ENCODE measurements at places on chromosomes 7 and 10.

DNA sequence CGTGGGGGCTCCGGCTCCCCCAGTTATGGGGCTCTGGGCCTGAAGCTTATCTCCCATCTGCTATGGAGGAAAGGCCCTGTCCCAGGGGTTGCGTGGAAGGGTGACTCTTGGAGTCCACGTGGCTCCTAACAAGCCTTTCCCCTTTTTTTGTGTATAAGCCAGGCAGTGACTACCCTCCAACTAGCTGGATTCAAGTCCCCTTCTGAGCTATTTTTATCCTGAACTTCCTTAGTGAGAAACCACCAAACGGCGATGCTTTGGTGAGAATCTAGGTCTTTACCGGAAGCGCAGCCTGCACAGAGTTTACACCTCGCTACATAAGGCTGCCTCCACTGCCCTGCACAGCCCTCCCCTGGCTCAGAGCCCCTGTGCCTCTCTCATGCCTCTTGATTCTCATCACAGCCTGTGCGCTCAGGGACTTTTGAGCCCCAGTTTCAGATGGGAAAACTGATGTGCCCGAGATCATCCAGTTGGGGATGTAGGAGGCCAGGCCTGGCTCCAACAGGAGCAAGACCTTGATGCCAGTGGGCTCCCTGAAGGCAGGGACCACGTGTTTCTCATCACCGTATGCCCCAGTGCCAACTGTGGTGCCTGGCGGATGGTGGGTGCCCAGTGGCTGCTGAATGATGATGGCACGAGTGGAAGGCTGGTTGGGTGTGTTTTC, 102.3 kb upstream of the PPIF start:
- DNase-seq, result no peak

DNA sequence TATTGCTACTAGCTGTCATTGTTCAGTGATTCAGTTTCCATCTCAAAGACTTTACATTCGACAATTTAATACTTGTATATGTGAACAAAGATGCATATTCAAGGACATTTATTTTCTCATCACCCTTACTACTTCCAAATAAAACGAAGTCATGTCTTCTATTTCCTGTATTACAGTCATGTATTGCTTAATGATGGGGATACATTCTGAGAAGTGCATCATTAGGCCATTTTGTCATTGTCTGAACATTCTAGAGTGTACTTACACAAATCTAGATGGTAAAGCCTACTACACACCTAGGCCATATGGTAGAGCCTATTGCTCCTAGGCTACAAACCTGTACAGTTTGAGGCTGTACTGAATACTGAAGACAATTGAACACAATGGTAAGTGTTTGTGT, 6.5 kb downstream of the C10orf95 start:
- no peak for DNase-seq

DNA sequence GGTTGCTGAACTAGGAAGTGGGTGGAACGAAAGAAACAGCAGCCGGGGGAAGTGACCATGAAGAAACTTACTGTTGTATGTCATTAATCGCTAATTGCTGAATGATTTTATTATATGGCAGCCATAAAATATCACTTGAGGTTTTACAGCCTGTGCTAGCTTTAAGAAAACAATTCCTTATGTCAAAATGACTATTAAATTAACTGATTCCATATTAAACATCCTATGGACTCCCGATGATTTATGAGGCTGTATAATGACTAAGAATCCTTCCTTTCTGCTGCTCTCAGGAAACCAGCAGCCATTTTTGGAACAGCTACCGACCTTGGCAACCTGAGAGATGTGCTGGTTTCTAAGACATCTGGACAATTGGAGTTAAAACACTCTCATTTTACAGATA, 421.9 kb downstream of the SORCS3 start:
- no peak for DNase-seq

DNA sequence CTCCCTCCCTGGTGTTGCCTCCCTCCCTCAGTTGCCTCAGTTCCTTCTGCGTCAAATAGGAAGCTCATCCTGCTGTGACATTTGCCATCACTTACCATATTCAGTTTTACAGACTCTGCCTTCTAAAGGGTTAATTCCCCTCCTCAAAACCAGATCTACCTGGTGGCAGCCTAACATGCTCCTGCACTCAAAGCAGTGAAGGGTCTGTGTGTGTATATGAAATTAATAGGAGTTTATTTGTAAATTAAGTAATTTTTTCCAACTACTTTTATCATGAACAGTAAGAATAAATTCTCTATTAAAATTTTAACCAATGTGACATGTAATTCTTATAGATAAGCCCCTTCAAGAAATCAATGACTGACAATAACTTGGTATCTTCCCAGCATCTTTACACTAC, 158.6 kb upstream of the INSYN2A start:
- DNase-seq, result no peak

- DNase-seq, result no peak
Measured at GRCh38 chr7:79272066-79272669, 181.3 kb downstream of the MAGI2 start.

DNA sequence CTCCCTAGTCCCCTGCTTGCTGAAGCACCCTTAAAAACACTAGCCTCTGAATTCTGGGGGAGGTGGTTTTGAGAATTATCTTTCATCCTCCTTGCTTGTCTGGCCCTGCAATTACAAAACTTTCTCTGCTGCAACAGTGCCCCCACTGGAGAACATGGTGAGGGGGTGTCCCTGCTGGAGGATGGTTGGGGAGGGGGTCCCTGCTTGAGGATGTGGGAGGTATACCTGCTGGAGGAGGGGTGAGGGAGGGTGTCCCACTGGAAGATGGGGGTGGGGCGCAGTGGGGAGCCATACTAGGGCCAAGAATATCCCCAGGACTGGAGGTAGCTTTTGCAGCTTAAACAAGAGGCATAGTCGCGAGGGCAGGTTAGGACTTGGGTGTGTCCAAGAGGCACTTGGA, 3.2 kb upstream of the POLM start:
- no peak for DNase-seq

- no peak for DNase-seq
Measured at GRCh38 chr7:94513565-94513860, 3.9 kb downstream of the CASD1 start.

DNA sequence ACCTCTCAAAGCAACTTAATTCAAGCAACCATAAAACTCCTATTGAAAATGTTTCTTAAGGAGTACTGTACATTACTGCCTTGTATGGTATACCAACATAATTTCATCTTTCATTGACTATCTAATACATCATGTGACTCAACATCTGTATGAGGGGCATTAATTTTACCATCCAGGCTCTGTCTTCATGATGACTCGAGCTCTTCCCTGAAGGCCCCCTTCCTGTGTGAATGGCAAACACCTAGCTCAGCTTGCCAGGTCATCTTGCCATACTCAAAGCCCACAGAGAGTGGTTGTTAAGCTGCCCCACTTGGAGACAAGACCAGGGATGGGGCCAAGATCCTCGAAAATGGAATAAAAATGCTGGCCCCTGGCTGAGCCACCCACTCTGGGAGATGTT, 82.4 kb downstream of the SGMS1 start:
- DNase-seq, result no peak

DNA sequence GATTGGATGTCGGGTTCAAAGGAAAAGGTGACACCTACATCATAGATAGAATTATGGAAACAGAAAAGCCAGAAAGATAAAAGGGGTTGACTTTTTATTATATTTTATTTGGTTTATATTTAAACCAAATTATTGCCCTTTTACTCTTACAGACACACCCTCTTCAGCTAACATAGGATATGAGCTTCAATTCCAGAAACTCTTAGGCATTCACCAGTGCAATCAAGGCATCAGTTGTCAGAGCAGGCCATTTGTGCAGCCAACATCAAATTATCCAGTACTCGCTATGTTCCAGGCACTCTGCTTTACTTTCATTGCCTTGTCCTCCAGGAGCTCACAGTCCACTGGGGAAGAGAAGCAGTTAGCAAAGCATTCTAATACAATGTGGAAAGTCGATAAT, 347.5 kb downstream of the TFEC start:
- DNase-seq, result no peak

DNA sequence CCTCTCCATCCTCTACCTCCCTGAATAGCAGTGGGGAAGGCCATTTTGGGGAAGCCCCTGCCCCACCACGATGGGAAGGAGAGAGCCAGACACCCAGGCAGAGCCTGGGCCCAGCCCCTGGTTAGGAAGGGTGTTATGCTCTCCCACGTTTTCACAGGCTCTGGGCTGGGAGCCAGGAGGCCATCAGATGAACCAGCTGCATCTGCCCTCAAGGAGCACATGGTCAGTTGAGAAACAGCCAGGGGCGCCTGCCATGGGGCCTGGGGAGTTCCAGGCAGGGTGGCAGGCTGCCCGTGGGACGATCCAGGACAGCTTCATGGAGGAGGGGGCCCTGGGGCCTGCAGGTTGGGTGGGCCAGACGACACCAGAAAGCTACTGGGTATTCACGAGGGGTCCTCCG, 47.5 kb downstream of the CAMK2B start:
- no peak for DNase-seq

DNA sequence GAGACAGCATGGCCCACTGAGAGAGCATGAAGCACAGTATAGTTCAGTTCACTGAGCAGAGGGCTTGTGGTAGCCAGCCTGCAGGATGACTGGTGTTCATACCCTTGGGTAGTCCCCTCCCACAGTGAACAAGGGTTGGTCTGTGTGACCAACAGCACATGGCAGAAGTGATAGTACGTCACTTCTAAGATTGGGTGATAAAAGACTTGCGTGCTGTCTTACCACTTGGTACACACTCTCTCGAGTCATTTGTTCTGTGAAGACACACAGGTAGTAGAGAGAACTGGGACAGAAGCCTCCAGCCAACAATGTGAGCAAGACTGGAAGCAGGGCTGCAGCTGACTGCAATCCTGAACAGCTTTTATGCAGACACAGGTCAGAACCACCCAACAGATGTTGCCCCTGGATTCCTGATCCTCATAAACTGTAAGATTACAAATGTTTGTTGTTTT, 14.6 kb downstream of the EPC1 start:
- DNase-seq, result no peak

GRCh38 chr7:158830211-158830723, 958 bp upstream of the ESYT2 start:
- no peak for DNase-seq

GRCh38 chr10:30284865-30285594, 64.0 kb downstream of the MTPAP start:
- DNase-seq, result no peak

GRCh38 chr7:140674899-140675701, 2.4 kb downstream of the ADCK2 start:
- DNase-seq, result no peak

DNA sequence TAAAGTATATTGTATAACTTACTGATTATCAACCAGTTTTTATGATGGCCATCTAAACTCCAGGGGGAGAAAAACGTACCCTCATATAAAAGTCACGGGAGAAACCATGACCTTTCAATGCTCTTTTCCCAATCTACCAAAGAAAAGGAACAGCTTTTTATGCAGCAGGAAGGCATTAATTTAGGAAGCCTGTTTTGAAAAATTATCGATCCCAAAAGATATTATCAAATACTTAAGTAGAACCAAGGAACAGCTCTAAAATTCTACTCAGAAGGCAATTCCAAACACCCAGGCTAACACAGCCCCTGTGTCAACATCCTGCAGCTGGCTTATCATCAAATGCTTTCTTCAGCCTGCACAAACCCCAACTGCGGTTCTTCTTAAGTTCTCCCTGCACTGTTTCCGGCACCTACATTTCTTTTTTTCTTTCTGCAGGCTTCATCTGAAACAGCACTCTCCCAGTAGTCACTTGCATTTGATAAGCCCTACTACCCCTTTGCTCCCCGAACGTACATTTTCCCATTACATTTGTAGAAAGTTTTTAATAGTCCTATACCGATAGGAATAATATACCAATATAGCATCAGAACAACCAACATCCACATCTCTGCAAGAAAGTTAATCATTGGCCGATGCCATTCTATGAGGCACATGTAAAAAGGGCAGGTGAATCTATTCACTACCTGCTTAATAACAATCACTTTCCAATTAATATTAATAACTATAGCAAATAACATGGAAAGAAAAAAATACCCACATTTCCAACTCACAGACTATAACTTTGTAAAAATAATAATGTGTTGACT, 47.9 kb downstream of the PIP4K2A start:
- no peak for DNase-seq

- DNase-seq, result no peak
Measured at GRCh38 chr10:117363028-117363427, 12.2 kb downstream of the PDZD8 start.

DNA sequence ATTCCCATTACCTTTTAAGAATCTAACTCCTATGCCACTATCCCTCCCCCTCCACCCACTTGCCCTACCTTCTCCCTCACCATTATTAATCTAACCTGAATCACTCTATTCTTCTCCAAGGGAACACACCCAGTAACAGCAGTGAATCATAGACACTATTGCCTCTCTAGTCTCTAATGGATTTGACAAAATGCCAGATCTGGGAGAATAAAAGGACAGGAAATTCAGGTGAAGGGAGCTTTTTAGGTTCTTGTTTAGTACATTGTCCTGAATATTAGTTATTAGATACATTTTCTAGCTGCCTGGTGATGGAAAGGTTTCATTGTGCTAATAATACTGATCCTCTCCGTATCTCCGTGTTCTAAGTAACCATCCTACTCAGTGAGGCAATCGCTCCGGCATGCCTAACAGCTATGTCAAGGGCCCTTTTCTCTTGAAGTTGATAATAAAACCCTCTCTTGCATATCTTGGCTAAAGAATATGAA, 4.1 kb upstream of the SFR1 start:
- DNase-seq, result no peak

- DNase-seq, result no peak
Measured at GRCh38 chr10:17190602-17191001, 10.9 kb downstream of the TRDMT1 start.

DNA sequence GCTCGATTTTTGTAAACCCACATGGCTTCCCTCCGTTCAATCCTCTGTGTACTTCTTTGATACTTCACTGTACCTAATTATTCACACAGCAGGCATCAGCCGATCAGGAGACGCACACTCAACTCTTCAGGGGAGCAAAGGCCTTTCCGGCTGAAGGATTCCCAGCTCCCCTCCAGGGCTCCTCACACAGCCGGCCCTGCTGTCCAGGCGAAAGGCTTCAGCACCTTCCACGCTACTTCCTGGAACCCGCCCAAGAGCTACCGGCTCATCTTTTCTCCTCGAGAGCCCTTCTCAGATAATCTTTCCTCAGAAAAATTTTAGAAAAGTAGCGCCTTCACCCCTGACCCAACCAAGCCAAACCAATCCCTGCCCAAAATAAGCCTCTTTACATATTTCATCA, 270.4 kb downstream of the ZMYND11 start:
- no peak for DNase-seq

GRCh38 chr10:61975391-61975932, 74.0 kb downstream of the ARID5B start:
- DNase-seq, result no peak

DNA sequence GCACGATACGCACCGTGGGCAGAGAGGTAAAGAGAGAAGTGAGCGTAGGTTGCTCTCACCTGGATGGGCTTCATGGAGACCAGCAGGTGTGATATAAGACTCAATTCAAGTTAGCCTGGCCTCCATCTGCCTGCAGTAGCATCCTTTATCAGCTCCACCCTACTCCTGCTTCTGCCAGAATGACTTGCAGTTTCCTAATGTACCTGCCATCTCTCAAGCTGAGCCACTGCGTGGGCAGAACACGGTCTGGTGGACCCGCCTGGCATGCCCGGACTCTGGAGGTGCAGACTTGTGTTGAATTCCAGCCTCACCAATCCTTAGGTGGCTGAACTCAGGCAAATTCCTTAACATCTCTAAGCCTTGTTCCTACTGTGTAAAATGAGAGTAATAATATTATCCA, 64.3 kb downstream of the STEAP1B start:
- no peak for DNase-seq

GRCh38 chr10:98589007-98589406, 142.3 kb upstream of the HPS1 start:
- DNase-seq, result no peak
